ENCODE measurements at places on chromosomes 2 and 18.

- DNase-seq = no peak
Measured at GRCh38 chr18:3547891-3548615, 98.1 kb downstream of the TGIF1 start.

- DNase-seq = no peak
Measured at GRCh38 chr2:188410504-188411235, 119.0 kb downstream of the GULP1 start.

GRCh38 chr2:84132370-84132769 lies 326.7 kb downstream of the SUCLG1 start:
- DNase-seq = no peak

GRCh38 chr2:57990118-57990725 lies 56.4 kb upstream of the VRK2 start:
- DNase-seq = no peak

- DNase-seq = no peak
Measured at GRCh38 chr18:5424903-5425664, 118.7 kb downstream of the EPB41L3 start.

DNA sequence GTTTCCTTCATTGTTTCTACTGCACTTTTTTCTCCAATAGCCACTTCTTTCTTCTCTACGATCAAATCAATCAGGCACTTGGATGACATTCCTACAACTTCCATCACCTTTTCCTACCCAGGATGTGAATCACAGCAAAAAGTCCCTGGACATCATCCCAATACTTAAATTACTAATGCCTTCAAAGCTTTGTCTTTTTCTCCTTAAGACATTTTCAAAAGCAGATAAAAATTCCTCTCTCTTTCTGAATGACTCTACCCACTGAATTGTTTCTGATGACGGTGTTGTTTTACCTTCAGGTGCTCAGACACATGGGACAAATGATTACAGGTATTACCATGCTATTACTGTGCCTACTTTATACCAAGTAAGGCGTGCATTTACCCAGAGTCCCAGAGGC lies 500.9 kb downstream of the FBXO15 start:
- DNase-seq = no peak

- DNase-seq = no peak
Measured at GRCh38 chr2:216856406-216857065, 3.3 kb downstream of the TNP1 start.

DNA sequence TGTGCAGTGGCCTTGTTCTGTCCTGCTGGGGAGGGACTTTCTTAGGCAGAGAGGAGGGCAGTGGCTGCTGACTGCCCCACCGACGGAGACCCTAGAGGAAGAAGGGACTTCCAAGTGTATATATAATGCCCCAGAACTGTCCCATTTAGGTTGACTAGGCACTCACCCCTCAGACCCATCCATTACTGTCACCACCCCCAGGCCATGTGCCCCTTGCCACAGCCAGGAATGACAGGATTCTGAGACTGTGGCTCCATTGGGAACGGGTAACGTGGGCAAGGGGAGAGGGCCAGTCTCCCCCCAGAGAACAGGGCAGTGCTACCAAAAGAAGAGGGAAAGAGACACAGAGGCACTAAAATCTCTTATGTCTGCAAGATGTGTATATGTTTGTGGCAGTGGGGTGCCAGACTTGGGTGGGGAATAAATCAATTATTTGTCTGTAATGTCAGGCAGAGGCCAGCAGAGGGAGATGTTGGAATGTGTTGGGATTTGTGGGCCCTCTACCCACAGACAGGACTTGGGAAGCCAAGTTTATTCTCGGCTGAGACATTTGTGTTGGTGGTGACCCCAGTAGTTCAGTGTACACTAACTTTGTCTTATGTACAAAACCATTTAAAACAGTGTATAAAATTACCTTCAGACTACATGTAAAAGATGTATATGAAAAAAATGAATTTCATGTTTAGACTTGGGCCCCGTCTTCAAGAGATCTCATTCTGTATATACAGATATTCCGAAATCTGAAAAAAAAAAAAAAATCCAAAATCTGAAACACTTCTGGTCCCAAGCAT lies 24.0 kb upstream of the TMEM37 start:
- peak; percentile 50 for DNase-seq

DNA sequence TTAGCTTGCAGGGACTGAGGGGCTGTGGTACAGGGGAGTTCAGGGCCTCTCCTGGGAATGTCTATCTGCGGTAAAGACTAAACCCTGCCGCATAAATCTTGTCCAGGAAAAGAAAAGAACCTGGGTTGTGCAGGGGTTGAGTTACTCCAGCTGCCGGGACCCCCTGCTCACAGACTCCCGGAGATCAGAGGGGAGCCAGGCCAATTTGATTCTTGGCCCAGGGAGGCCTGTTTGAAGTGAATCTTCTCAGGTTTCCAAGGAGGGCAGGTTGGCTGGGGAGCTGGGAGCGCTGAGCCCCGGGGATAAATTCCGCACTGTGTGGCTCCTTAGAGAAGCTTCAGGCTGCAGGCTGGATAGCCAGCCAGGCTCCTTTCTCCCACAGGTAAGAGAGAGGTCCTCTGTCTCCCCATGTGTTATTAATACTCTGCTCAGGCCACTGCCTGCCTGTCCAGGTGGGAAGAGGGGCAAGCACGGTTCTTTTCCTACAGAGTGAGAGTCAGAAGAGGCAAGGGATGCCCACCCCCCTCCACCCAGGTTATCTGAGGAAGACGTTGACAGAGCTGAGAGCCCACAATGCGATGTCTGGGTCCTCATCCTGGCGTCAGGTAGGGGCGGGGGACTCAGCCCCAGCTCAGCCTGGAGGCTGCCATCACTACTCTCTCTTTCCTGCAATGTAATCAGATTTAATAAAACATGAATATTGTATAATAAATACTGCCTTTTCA lies 82.7 kb downstream of the LONRF2 start:
- no peak for DNase-seq

GRCh38 chr2:46042207-46042637 lies 255.0 kb upstream of the EPAS1 start:
- no peak for DNase-seq

- no peak for DNase-seq
Measured at GRCh38 chr2:102141970-102142828, at the start of gene IL1R1. Gene IL1R1, plus strand, starts transcription at chr2:102142746. Its CDS starts 14,979 bp downstream, at chr2:102157725.

GRCh38 chr18:75070625-75071483 lies 138.1 kb downstream of the PTGR3 start:
- DNase-seq = peak; percentile 48

DNA sequence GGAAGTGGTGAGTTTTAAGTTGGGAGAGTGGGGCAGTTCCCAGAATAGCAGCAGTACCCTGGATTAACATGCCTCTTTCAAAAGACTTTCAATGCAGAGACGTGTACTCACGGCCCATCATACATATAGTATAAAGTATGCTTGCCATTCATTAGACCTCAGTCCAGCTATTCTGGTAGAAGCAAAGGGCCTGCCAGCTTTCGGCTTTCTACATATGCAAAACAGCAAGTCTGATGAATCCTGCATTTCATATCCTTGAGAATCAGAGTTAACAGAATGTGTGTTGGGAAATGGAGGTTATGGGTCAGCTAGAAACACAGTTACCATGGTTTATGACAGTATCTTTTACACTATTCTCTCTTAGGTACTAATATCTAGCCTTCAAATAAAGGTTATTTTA lies 27.5 kb downstream of the SATB2 start:
- DNase-seq = no peak

- DNase-seq = no peak
Measured at GRCh38 chr2:32572737-32573136, 55.1 kb upstream of the TTC27 start.

- DNase-seq = no peak
Measured at GRCh38 chr18:54774423-54774822, 53.9 kb upstream of the RAB27B start.

DNA sequence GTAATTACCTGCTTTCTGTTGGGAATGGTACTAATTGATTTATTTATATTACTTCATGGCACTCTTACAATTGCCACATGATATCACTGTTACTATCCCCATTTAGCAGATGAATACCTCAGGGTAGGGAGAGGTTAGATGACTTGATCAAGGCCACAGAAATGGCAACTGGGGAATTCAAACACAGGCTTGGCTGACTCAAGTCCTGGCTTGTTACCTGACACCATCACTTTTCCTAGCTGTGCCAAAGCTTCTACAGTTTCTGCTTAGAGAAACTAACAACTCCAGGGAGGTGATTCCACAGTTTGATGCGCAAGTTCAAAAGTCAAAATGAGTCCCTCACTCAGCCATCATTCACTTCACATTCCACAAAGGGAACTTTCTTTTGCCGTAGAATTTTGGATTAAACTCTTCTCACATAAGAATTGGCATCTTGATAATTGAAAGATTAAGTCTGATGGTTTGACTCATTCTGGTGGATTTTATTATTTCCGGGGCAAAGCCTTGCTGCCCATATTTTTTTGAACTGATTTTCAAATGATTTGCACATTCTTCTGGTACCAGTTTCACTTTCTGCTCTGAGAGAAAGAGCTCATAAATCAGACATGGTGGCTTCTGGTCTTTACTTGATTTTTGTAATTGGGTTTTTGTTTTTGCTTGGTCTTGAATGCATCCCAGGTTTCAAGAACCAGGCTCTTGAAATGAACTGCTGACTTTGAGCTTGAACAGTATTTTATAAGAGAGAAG lies 656.8 kb downstream of the BCL11A start:
- DNase-seq = no peak

GRCh38 chr2:143068094-143068493 lies 61.1 kb upstream of the ARHGAP15 start:
- DNase-seq = no peak

DNA sequence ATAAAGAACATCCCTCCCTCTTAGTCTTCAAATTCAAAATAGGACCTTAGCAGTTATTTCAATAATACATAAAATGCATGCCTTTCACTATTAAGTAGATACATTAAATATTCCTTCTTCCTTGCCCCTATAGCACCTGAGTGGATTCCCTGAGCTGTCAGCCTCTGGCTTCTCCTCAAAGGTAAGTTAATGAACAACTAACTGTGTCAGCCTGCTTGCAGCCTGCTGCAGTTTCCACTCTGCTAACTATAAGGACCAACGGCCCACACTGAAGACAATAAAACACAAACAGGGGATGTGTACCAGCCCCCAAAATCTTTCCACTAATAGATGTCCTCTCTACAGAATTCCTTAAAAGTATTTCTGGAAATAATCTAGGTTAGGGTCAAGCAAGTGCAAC lies 5.0 kb downstream of the KCTD1 start:
- no peak for DNase-seq

- no peak for DNase-seq
Measured at GRCh38 chr18:69557282-69557681, 156.6 kb downstream of the DOK6 start.

GRCh38 chr18:62842898-62843297 lies 127.6 kb downstream of the PHLPP1 start:
- DNase-seq = no peak

GRCh38 chr18:49757513-49758262 lies 55.6 kb downstream of the ACAA2 start:
- no peak for DNase-seq

GRCh38 chr2:97707362-97708047 lies 5.9 kb upstream of the ZAP70 start:
- no peak for DNase-seq

DNA sequence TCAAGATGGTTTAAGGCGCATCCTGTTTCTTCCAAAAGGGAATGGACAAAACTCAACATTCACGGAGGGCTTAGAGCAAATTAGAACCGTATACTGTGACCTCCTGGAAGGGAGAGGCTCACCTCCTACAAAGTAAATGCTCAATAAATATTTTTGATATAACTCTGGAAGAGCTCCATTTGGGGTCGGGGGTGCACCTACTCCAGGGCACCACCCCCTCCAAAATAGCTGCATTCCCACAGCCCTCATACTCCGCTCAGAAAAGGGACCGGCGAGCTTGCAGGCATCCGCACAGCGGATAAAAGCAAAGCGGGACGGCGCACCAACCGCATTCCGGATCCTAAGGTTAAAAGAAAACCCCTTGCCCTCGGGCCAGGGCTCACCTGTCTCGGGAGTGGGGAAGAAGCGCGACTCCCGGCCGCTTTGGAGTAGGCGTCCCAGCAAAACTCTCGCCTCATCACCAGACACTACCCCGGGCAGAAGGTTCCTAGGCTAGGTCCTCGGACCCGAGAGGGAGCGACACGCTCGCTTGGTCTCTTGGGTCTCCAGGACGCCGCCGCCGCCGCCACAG lies 378 bp downstream of the WDPCP start:
- no peak for DNase-seq

GRCh38 chr18:12038082-12038638 lies 55.5 kb upstream of the ANKRD62 start:
- no peak for DNase-seq

DNA sequence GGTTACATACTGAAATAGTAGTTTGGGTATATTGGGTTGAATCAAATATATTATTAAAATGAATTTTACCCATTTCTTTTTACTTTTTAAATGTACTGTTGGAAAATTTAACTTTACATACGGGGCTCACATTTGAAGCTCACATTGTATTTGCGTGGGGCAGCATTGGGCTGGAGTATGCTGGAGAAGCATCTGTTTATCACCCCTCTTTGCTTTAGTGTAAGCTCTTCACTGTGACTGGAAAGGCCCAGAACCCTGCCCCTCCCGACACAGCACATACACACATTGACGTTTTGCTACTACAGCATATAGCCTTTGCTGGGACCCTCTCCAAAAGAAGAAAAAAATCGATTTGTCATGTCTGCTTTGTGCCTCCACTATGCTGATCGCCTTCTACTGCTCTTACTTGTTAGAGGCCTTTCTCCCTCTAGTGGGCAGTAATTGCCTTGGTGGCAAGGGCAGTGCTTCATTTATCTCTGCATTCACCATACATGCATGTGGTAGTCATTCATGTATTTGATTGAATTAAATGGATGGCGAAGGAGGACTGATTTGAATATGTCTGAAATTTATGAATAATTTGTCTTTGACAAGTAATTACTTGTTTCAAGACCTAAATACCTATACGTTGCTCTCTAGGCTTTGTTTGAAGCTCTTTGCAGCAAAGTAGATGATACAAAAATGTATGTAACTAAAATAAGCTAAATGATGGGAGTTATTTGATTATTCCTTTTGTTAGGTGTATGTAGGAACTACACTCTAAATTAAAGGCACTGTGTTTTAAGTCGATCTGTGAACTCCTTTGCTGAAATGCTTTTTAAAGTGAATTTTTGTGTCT lies 37.4 kb downstream of the VAPA start:
- peak; percentile 21 for DNase-seq

GRCh38 chr2:26975102-26975501 lies 4.7 kb downstream of the MAPRE3 start:
- no peak for DNase-seq

- DNase-seq = no peak
Measured at GRCh38 chr2:169072163-169072925, 3.0 kb downstream of the DHRS9 start.

- DNase-seq = no peak
Measured at GRCh38 chr18:21345840-21346239, 103.8 kb downstream of the GREB1L start.

- no peak for DNase-seq
Measured at GRCh38 chr2:32008805-32009515, 1.8 kb downstream of the MEMO1 start.

GRCh38 chr2:7165736-7166135 lies 248.5 kb downstream of the RNF144A start:
- no peak for DNase-seq

- no peak for DNase-seq
Measured at GRCh38 chr18:45330170-45330594, 285.1 kb upstream of the SLC14A2 start.

GRCh38 chr2:75003773-75004172 lies 45.3 kb downstream of the POLE4 start:
- no peak for DNase-seq

- DNase-seq = no peak
Measured at GRCh38 chr2:221527776-221528309, 44.3 kb downstream of the EPHA4 start.

GRCh38 chr2:52386433-52387030 lies 1354.6 kb upstream of the NRXN1 start:
- no peak for DNase-seq

- DNase-seq = no peak
Measured at GRCh38 chr2:134148843-134149472, 104.9 kb upstream of the MGAT5 start.
